ENCODE measurements at places on chromosomes 2 and 18.
A peak's percentile ranks its signal among the peaks of the same experiment; 100 is the strongest.

GRCh38 chr2:108829578-108830310 is 43.2 kb downstream of the CCDC138 start:
- no peak for DNase-seq

GRCh38 chr18:43314941-43315340 is 37.7 kb upstream of the SYT4 start:
- DNase-seq = no peak

DNA sequence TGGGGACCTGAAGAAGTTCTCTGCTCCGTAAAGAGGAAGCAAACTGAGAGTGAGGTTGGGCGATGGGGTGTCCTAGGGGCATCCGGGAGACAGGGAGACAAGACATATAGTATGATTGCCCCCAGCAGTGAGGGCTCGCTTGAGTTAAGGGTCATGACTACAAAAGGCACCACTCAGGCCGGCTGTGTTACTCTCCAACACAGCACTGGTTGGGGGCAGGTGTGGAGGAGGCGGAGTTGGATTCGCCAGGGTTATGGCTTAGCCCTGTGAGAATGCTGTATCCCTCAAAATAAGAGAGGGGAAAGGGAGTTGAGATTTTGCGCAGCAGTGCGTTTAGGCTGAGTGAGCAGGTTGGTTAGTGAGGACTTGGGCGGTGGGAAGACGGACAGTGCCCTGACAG is 12.0 kb downstream of the DYSF start:
- DNase-seq = no peak

GRCh38 chr2:149858216-149858615 is 270.6 kb upstream of the MMADHC start:
- no peak for DNase-seq

- DNase-seq = no peak
Observed at GRCh38 chr18:73414598-73414997, 546.8 kb upstream of the NETO1 start.

DNA sequence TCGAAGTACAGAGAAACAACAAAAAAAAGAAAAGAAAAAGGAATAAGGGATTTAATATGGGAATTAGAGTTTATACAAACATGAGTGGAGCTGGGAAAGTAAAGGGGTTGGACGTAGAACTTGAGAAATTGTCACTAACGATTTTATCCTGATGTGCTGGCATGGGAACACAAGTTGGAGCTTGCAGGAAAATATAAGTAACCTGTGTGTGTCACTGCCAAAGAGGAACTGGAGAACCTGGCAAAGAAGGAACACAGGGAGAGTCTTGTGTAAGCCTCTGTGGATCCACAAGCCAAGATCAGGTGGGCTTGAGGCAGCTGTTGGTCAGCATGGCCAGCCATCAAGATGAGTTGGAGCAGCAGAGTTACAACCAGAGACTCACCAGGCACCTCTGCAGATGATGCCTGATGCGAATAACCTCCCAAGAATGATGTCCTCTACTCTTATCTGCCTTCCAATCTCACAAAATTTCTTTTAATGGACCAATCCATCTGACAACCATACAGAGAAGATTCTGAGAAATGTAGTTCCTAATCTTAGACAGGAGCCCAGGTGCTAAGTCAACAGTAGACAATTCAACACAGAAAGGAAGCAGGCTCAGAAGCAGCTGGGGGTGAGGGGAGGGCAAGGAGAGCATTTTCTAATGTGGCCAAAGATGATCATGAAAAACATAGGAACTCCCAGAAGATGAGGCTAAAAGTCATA is 77.0 kb upstream of the SPOPL start:
- DNase-seq = no peak

DNA sequence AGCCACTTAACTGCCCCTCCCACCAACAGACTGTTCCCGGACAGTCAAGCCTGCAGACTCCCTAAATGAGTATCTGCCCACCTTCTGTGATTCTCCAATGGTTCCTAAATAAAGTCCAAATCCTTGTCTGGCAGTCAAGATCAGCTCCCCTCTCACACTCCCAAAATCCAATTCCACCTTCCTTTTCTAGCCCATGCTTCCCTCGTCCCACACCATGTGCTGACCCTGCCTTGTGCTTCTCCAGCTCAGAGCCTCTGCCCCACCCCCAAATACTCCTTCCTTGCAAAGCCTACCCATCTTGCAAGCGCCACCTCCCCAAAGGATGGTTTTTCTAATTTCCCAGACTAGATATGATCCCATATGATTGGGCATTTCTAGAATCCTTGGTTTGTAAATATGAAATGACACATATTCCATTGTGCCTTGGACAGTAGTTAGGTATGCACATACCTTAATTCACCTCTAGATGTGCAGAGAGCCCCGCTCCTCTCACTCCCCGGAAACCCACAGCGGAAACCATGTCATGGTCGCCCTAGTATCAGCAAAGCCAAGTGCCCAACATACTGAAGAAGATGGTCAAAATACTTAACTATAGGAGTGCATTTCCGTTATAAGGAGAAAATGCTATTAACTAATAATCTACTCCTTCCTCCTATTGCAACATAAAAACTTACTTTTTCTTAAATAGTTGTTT is 97.2 kb downstream of the KCTD1 start:
- peak; percentile 9 for DNase-seq

DNA sequence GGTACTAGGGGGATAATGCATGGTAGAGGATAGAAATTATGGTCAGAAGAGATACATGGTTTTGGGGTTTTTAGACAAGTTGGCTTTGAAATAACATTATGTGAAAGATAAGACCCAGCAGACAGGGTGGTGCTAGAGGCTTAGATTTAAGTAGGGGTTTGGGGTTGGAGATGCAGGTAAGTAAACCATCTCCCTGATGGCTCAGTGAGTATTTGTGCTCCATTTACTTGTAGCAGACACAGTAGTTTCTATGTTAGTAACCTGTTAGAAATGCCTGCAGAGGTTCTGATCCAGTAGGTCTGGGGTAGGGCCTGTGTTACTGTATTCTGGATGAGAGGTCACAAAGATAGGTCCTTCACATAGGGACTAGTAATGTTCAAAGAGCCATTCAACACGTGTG is 13.7 kb downstream of the WDR43 start:
- DNase-seq = no peak

DNA sequence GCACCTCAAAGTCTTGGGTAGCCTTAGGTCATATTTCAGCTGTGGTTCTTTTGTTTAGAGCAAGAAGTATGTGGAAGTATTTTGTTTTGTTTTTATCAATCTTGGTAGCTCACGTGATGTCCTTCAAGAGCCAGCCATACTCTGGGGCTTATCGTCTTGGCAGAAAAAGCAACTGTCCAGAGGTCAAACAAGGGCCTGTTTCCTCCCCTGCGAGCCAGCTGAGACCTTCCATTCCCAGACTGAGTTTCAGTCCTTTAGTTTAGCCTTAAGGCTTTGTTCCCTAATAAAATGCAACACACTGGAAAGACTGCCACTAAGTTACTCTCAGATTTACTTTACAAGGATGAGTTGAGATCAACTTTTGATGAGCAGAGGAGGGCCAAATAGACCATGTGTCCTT is 63.5 kb downstream of the TXNL1 start:
- DNase-seq = no peak

- DNase-seq = no peak
Observed at GRCh38 chr2:241965931-241966412, 96.4 kb downstream of the RTP5 start.

- no peak for DNase-seq
Observed at GRCh38 chr18:3525870-3526420, 76.0 kb downstream of the TGIF1 start.

Data from ecto neural progenitor cell (in vitro differentiated cells).